A549 (cell line): ENCODE measurements at places on chromosomes 13 and 19.

GRCh38 chr13:33079960-33080359 is 63.7 kb downstream of the KL start:
- DNase-seq = no peak

DNA sequence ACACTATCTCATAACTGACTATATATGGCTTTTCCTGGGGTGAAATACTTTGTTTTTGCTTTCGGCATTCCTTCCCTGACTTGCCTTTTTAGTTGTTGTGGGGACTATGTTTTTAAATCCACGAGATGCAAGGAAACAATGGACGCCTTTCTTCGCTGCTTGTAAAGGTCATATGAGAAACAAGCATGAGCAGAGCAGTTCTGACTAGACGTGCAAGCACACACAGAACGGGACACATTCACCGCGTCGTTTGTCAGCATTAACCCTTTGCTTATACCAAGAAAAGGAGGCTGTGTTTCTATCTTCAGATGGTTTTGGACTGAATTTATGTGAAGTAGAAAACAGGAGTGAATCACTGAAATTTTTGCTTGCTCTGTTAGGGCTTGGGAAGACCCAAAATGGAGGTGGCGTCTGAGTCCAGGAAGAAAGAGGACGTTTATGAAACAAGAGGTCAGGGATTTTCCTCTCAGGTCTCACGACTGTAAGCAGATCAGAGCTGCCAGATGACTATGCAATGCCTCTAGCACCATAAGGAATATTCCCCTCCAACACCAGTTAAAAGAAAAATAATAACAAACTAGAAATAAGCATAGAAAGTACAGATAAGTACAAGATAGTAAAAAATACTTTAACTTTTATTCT is 358.9 kb downstream of the DLEU7 start:
- DNase-seq = no peak

DNA sequence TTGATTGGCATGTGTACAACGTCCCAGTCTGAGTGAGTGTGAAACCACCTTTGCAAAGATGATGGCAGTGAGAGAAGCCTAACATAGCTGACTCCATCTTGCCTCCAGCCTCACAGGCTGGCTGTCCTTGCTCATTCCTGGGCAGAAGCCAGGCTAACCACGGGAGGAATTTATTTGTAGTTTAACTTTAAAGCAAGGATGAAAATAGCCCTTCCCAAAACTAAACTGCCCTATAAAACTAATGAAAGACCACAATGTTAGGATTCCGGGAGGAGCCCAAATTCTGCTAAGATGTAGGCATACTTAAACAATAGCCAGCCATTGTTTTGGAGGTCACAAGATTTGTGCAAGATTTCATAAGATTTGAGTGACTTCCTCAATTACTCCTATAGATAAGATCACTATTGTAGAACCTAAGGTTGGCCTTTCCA is 96.6 kb upstream of the LSM14A start:
- no peak for DNase-seq

- DNase-seq = no peak
Measured at GRCh38 chr19:48673436-48674100, 751 bp upstream of the NTN5 start.

DNA sequence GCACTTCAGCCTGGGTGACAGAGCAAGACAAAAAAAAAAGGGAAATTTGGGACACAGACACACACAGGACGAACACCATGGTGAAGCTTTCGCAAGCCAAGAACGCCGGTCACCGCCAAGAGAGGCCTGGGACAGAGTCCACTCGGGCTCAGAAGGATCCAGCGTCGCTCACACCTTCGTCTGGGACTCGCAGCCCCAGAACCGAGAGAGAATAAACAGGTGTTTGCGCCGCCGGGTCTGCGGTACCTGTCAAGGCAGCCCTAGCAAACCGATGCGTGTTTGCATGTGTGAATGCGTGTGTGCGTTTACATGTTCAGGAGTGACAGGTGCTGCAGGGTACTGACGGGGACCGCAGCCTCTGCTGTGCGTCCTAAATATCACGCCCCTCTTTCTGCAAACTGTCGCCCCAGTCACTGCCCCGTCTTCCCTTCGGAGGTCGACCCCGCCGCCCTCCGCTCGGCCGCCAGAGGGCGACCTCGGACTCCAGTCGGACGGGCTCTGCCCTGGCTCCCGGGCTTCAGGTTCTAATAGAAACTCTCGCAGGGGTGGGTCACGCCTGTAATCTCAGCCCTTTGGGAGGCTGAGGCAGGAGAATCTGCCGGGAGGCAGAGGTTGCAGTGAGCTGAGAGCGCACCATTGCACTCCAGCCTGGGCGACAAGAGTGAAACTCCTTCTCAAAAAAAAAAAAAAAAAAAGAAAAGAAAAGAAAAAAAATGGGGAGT is 11.8 kb upstream of the CSNK1G2 start:
- peak; percentile 67 for DNase-seq

DNA sequence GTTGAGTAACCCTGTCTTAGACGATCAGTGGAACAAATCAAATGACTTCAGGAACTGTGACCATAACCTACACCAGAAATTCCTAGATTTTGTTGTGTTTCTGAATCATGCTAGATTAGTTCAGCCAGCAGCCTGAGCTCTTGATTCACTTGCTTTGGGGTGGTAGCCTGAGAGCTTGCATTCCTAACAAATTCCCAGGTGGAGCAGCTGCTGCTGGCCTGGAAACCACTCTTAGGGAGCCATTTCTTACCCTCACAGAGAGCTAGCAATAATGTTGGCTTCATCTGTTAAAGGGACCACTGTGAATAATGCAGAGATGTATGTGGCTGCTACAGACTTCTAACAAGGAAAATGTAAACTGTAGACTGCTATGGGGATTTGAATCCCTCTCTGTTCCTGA is 388.1 kb upstream of the PRR20A start:
- no peak for DNase-seq

DNA sequence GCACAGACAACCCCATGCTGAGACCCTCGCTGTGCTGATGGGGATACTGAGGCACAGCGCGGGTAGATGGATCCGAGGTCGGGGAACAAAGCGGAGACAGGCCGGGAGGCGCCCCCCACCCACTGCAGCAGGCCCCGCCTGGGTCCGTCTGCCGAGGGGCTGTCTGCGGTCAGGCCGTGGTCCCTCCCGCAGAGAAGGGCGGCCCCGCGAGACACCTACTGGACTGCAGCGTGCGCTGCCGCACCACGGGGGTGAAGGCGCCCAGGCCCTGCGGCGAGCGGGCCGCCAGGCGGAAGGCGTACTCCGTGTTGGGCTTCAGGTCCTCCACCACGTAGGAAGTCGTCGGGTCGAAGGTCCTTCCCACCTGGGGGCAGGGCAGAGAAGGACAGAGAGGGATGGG is 101.9 kb downstream of the PTPRS start:
- DNase-seq = no peak

DNA sequence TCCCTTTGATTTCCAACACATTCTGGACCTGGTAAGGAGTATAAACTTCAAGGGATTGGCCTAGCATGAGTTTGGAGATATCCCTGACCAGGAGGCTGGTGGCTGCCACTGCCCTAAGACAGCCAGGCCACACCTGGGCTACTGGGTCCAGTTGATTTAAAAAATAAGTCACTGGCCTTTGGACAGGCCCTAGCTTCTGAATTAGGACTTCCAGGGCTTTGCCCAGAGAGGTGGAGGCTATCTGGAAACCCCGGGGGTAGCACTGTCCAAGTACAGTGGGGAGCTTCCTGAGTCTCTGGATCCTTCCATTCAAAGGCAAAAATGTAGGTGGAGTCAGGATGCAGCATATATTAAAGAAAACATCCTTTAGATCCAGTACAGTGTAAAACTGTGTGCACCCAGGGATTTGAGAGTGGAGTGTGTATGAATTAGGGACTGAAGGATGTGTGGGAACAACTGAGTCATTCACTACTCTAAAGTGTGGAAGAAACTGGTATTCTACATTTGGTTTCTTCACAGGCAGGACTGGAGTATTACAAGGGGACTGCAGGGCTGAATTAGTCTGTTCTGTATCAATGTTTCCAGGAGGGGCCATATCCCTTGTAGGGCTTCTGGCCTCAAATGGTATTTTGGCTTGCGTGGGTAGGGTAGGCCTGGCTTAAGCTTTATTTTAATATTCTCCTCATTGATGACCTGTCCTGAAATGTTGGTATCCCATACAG is 14.8 kb upstream of the FCGBP start:
- DNase-seq = no peak

DNA sequence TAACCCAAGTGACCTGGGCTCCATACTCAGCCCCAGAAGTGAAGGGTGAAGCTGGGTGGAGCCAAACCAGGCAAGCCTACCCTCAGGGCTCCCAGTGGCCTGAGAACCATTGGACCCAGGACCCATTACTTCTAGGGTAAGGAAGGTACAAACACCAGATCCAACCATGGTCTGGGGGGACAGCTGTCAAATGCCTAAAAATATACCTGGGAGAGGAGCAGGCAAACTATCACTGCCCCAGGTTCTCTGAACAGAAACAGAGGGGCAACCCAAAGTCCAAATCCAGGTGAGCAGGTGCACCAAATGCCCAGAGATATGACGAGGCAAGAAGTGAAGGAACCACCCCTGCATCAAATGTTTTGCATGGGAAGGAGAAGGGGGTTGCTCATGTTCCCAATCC is 6.1 kb upstream of the CEACAM7 start:
- DNase-seq = no peak

DNA sequence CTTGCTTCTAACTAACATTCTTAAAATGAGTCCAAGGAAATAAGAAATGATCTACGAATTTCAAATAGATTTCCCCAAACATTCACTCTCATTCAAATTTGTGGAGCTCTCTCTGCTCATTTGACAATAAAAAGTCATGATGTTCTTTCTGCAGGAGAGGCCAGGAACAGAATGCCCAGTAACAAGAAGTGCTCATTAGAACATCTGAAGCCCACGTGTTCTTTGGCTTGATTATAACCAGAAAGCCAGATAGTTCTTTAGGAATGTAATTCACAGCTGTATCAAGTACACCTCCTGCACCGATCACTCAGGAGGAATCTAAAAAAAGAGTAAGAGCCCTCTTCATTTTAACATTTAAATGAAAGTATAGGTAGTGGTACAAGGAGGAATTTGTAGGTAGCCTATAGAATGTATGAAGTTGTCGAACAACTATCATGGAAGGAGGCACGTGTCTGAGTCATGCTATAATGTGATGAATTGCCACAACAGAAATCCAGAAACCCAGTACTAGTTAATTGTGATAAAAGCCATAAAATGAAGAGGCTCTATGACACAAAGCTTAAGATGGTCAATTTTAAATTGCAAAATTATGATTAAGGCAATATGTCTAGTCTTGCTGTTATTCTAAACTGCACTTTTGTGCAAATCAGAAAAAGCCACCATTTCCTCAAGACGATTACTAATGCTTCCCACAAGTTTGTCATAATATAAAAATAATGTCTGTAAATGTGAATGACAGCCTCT is 12.8 kb downstream of the MEDAG start:
- DNase-seq = no peak

- DNase-seq = peak; percentile 26
Measured at GRCh38 chr13:28046981-28047380, 53.4 kb downstream of the FLT3 start.

DNA sequence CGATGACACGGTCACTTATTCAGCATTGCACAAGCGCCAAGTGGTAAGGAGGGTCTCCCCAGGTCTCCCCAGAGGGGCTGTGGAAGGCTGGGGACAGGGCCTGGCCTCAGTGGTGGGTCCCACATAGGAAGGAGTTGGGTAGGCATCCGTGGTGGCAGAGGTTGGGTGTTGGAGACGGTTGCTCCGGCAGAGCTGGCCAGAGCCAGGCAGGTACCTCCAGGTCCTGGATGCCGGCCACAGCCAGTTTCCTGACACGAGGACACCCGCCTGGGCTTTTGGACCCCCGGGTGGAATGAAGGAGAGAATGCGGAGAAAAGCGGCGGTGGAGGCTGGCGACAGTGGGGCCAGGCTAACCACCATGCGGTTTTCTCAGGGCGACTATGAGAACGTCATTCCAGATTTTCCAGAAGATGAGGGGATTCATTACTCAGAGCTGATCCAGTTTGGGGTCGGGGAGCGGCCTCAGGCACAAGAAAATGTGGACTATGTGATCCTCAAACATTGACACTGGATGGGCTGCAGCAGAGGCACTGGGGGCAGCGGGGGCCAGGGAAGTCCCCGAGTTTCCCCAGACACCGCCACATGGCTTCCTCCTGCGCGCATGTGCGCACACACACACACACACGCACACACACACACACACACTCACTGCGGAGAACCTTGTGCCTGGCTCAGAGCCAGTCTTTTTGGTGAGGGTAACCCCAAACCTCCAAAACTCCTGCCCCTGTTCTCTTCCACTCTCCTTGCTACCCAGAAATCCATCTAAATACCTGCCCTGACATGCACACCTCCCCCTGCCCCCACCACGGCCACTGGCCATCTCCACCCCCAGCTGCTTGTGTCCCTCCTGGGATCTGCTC is 1.3 kb upstream of the FFAR1 start:
- DNase-seq = no peak

- DNase-seq = peak; percentile 3
Measured at GRCh38 chr13:99153219-99153618, 47.4 kb upstream of the UBAC2 start.

- DNase-seq = no peak
Measured at GRCh38 chr13:55615081-55615480, 1525.6 kb upstream of the PRR20A start.

GRCh38 chr19:7912144-7912696 is 2.4 kb upstream of the TGFBR3L start:
- no peak for DNase-seq

GRCh38 chr13:96898212-96898611 is 96.1 kb downstream of the OXGR1 start:
- DNase-seq = no peak

- DNase-seq = no peak
Measured at GRCh38 chr19:23949611-23950010, 34.9 kb downstream of the ZNF726 start.
